ENCODE measurements at places on chromosomes 11 and 22. TPM values are rescaled to one million over a fixed set of nuclear protein-coding genes. Genes with fewer than 3 reads are reported as not detected.

DNA sequence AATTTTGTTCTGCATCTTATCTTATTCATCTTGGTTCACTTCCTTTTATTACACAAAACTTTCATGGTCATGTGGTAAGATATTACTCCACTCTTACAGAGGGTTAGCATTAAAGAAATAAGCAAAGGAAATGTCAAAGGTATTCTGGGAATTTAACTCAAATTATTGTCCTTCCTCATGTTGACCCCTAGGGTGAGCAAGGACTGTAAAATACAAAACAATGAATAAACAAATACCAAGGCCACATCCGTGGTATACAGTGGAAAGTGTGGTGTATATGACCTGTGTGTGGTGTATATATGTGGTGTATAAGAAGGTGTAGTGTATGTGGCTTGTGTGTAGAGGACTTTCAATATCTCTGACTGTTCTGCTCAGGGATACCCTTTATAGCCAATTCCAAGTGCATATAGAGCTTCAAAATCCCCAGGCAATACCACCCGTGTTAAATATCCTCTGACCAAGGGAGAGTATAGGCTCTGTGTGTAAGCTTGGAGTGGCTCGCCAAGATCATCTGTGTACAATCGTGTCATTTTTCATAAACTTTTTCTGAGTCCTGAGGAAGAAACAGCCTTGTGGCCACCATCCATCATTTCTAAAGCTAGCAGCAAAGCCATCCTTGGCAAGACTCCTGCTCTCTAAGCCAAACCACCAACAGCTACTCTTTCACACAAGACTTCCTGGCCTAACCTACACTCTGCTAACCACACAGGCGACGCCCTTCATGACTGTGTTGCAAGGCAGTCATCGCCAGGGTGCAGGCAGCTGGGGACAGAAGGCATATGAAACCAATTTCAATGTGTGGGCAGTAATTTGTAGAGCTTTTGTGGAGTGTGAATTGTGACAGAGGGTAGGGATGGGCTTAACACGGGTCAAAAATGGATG, 548.0 kb downstream of the ETS1 start:
- H3K27me3 ChIP-seq, result peaks cover 6% of the 10 kb centered on the region
- peak; percentile 95 for DNase-seq
- H3K4me1 ChIP-seq, result peaks cover 2% of the 10 kb centered on the region
- no peak overlapping the region for H3K4me3 ChIP-seq
- no peak overlapping the region for H3K27ac ChIP-seq
- H3K36me3 ChIP-seq, result no peaks in the 10 kb centered on the region

DNA sequence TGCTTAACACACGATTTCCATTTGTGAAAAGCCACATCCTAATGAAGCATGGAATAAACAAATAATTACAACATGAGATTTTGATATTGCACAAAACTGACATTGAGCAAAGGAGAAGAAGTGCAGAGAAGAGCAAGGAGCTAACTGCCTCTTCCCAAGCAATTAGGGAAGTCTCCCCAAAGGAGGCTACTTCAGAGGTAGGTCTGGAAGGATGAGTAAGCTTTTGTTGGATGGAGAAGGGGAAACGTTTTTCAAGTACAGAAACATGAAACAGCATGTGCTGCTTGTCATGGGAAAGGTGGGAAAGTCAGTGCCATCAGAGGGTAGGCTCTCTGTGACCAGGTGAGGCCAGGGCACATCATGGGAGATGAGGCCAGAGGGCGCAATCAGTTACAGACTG, 132.2 kb upstream of the SESN3 start:
- no peak for DNase-seq

- H3K27me3 ChIP-seq, result no peaks in the 10 kb centered on the region
- H3K27ac ChIP-seq, result peak overlapping the region; percentile 36
- H3K4me3 ChIP-seq, result no peak overlapping the region
- H3K4me1 ChIP-seq, result peaks cover 9% of the 10 kb centered on the region
Measured at GRCh38 chr11:47233989-47234668, 14.5 kb downstream of the ACP2 start.

GRCh38 chr11:47373876-47374719, 4.2 kb downstream of the SPI1 start:
- no peak overlapping the region for H3K4me3 ChIP-seq
- H3K36me3 ChIP-seq, result no peaks in the 10 kb centered on the region
- H3K4me1 ChIP-seq, result no peaks in the 10 kb centered on the region
- no peaks in the 10 kb centered on the region for H3K27me3 ChIP-seq

DNA sequence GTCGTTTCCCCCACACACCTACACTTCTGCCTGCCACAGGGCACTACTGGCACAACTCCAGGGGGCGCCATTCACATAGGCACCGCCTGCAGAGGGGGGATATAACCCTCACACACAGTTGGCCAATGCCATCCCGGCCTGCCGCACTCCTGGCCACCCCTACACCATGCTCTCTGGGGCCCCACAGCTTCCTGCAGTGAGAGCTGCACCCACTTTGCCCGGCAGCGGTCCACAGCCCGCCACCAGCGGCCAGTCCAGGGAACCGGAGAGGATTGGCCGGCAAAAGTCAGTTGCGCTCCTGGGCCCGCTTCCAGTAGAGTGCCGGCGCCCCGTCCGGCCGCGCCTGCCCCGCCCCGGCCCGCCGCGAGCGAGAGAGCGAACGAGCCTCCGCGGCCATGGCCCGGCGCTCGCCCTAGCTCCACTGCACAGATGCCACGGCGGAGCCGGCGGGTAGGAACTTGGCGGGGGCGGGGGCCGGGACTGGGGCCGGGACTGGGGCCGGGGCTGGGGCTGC, 25.6 kb upstream of the SUSD2 start:
- peaks cover 5% of the 10 kb centered on the region for H3K36me3 ChIP-seq
- DNase-seq, result peak; percentile 72
- peak overlapping the region; percentile 78 for H3K4me3 ChIP-seq
- H3K27ac ChIP-seq, result peak overlapping the region; percentile 45
- no peaks in the 10 kb centered on the region for H3K27me3 ChIP-seq
- peaks cover 30% of the 10 kb centered on the region for H3K4me1 ChIP-seq

- H3K27ac ChIP-seq, result peak overlapping the region; percentile 89
- DNase-seq, result peak; percentile 84
- H3K36me3 ChIP-seq, result peaks cover 9% of the 10 kb centered on the region
- peaks cover 43% of the 10 kb centered on the region for H3K4me1 ChIP-seq
- H3K4me3 ChIP-seq, result peak overlapping the region; percentile 7
- H3K27me3 ChIP-seq, result no peaks in the 10 kb centered on the region
Measured at GRCh38 chr11:122159173-122159721, 43.2 kb upstream of the BLID start.

DNA sequence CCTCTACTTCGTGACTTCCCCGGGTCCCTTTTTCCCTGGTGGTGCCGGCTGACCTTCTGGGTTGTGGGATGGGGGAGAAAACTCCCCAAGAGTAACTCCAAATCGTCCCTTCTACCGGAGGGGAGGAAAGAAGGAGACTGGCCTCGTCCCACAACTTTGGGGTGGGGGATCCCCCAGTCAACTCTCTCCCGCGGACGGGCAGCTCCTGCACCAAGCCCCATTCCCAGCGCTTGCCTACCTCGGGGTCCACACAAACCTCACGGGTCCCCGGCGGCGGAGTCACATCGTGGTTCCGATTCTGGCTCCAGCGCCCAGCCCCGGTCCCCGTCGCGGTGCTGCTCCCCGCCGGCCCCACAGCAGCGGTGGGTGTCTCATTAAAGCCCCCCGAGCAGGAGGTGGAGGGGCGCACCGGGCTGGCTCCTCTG, 317 bp downstream of the BDNF start:
- H3K27me3 ChIP-seq, result peaks cover 5% of the 10 kb centered on the region
- no peak for DNase-seq
- H3K4me3 ChIP-seq, result peak overlapping the region; percentile 82
- no peaks in the 10 kb centered on the region for H3K36me3 ChIP-seq
- peak overlapping the region; percentile 64 for H3K27ac ChIP-seq

- no peaks in the 10 kb centered on the region for H3K27me3 ChIP-seq
- no peak overlapping the region for H3K27ac ChIP-seq
- H3K4me3 ChIP-seq, result no peak overlapping the region
Measured at GRCh38 chr11:27618281-27618915, 81.9 kb downstream of the BDNF start.

GRCh38 chr11:60951606-60951903, 421 bp downstream of the SLC15A3 start:
- no peaks in the 10 kb centered on the region for H3K36me3 ChIP-seq
- peak overlapping the region; percentile 49 for H3K4me3 ChIP-seq
- H3K27ac ChIP-seq, result peak overlapping the region; percentile 60
- DNase-seq, result no peak

GRCh38 chr11:30423886-30424285, 101.0 kb downstream of the ARL14EP start:
- no peak for DNase-seq
- no peak overlapping the region for H3K4me3 ChIP-seq
- H3K27me3 ChIP-seq, result no peaks in the 10 kb centered on the region
- no peaks in the 10 kb centered on the region for H3K36me3 ChIP-seq
- no peaks in the 10 kb centered on the region for H3K4me1 ChIP-seq

DNA sequence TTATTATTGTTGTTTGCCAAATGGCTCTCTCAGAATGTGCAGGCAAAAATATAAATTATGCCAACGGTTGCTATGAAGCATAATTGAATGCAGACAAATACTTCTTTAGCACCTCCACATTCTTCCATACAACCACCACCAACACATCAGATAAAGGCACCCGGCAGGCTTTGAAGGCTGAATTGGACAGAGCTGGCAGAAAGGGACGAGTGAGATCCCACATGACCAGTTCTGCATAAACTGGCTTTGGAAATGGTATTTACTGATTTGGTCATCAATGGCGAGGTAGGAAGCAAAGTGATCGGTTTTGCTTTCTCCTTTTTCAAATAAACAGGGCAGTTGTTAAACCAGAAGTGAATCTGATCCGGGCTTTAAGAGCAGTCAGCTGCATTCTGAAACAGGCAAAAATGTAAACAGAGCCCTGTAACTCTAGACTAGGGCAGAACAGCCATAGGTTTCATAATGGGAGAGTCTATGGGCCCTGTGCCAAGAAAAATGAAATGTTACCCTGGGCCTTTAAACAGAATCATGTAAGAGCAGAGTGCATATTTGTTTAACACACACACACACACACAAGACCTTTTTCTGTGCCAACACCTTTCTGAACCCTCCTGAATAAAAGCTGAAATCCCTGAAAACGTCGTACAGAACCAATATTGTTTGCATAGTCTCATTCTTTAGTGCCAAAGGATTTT, 97.7 kb downstream of the MPPED2 start:
- no peaks in the 10 kb centered on the region for H3K4me1 ChIP-seq
- no peak overlapping the region for H3K4me3 ChIP-seq
- peak; percentile 52 for DNase-seq
- H3K27me3 ChIP-seq, result no peaks in the 10 kb centered on the region
- H3K36me3 ChIP-seq, result no peaks in the 10 kb centered on the region

DNA sequence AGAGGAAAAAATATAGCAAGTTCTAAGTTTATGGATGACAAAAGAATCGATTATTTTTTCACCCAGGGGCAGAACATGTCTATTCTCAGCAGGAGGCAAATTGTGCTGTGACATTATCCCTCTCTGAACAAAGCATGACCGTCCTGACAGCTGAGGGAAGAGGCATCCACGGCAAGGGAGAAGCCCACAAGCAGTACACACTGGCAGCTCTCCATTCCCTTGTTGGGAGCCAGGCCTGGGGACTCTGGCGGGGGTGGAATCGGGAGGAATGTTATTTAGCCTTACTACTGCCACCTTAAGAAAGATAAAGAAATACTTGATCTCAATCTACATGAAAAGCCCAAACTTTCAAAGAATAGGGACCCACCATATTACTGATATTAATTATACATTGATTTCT, 3.4 kb downstream of the KIRREL3 start:
- no peak overlapping the region for H3K4me3 ChIP-seq
- no peaks in the 10 kb centered on the region for H3K36me3 ChIP-seq
- peak; percentile 60 for DNase-seq

GRCh38 chr11:64384981-64385944, 26.3 kb downstream of the RPS6KA4 start:
- H3K27me3 ChIP-seq, result no peaks in the 10 kb centered on the region
- no peak overlapping the region for H3K27ac ChIP-seq
- H3K4me1 ChIP-seq, result no peaks in the 10 kb centered on the region
- DNase-seq, result no peak
- H3K4me3 ChIP-seq, result no peak overlapping the region

DNA sequence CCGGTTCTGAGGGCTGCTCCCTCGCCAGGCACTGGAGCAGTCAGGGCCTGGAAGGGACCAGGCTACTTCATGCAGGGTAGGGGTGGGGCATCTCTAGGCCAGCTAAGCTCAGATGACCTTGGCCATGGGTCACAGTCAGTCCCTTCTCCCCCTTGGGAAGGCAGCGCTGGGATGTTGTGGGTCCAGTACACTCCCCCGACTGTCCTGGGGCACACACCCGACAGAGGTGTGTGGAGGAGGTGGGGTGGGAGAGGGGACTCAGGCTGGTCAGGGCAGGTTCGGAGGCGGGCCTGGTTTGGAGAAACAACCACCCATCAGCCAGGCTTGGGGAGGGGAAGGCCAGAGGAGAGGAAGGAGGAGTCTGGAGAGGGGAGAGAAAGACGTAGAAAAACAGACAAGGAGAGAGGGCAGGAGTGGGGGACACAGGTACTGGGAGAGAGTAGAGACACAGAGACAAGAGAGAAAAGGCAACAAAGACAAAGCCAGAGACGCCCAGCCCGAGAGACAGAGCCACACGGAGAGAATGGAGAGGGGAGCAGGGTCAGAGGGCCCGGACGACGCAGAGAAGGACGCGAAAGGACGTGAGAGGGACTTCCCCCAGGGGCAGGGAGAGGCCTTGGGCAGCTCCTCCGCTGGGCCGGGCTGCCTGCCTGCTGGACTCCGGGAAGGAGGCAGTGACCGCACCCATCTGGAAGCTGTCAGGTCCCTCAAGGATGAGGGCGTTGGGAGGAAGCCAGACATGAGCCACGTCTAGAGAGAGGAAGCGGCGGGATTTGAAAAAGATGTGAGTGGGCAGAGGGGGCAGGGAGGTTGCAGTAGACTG, 30.6 kb upstream of the TSKU start:
- peaks cover 2% of the 10 kb centered on the region for H3K27me3 ChIP-seq
- H3K27ac ChIP-seq, result peak overlapping the region; percentile 36
- no peaks in the 10 kb centered on the region for H3K36me3 ChIP-seq
- peaks cover 12% of the 10 kb centered on the region for H3K4me1 ChIP-seq
- DNase-seq, result peak; percentile 93
- no peak overlapping the region for H3K4me3 ChIP-seq

DNA sequence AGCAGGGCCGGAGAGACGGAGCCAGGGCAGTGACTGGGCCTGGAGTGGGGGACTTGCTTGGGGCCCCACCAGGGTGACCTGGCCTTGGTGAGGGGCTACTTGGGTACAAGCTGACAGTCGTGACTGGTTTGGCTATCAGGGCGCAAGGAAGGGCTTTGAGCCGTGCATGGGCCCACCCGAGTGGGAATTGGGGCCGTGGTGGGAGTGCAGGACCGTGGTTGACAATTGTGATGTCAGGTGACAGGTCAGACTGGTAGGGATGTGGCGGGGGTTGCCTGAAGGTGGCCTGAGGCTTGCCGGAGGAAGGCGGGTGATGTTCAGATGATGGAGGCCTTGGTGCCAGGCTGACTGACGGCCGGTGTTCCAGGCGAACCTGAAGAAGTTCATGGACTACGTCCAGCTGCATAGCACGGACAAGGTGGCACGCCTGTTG, 5.6 kb downstream of the SHANK3 start:
- no peaks in the 10 kb centered on the region for H3K36me3 ChIP-seq
- H3K4me3 ChIP-seq, result no peak overlapping the region
- peaks cover 20% of the 10 kb centered on the region for H3K27me3 ChIP-seq
- no peak for DNase-seq
- no peak overlapping the region for H3K27ac ChIP-seq

GRCh38 chr11:107359701-107360100, 97.9 kb downstream of the CWF19L2 start:
- no peaks in the 10 kb centered on the region for H3K36me3 ChIP-seq
- no peaks in the 10 kb centered on the region for H3K27me3 ChIP-seq
- no peaks in the 10 kb centered on the region for H3K4me1 ChIP-seq
- DNase-seq, result no peak
- no peak overlapping the region for H3K27ac ChIP-seq

SAMM50 gene
- total RNA-seq, result 32.9 TPM

MCAM gene
- total RNA-seq, result 4.8 TPM

RASSF10 gene
- total RNA-seq, result not detected

OR51B5 gene
- total RNA-seq, result 0.17 TPM

SMIM35 gene
- not detected for total RNA-seq

OR56A1 gene
- not detected for total RNA-seq
